ENCODE measurements at places on chromosomes 7 and 10.

- DNase-seq = no peak
Observed at GRCh38 chr10:133011882-133012281, 69.5 kb upstream of the CFAP46 start.

GRCh38 chr7:984361-985126, 1.6 kb downstream of the CYP2W1 start:
- DNase-seq = no peak

GRCh38 chr10:35329520-35329919, 6.8 kb upstream of the CCNY start:
- no peak for DNase-seq

GRCh38 chr10:96511044-96511945, 2.4 kb downstream of the TLL2 start:
- peak; percentile 46 for DNase-seq

GRCh38 chr10:6578795-6579182, 1.3 kb downstream of the PRKCQ start:
- DNase-seq = no peak

DNA sequence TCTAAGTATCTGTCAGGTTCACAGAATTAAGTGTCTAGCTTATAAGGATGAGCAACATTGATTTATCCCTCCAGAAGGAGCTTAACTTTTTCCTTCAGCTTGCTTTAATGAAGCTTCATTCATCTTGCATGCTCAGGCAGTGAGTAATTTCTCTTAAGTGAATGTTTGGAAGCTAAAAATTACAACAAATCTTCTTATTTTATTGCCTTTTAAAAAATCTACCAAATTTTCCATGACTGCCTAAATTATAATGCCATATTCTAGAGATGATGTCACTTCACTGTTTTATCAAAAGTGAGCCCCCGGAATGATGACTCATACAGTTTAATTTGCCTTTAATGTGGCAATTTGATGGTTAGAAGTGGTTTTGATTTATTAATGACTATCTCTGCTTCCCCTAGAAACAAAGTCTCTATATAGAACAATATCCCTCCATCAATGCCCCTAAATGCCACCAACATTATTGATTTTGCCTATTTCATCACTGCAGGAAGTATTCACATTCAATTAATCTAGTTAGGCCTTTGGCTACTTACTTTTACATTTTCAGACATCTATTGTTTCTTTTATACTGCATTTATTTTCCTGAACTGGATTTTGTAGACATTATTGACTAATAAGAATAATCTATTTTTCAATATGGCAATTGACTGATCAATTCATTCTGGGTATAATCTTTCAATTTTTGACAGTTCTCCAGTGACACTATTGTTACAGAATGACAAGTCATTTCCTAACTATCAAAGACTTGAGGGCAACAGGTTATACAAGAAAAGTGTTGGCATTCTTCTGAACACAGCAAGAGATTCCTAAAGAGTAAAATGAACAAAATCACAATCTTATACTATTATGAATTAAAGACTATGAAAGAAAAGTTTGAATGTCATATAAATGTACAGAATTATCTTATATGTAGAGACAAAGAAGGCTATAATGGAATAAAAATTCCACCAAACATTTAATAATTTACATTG, 139.3 kb upstream of the ODAD2 start:
- peak; percentile 79 for DNase-seq

- peak; percentile 74 for DNase-seq
Observed at GRCh38 chr10:97726636-97727178, 10.2 kb upstream of the ZFYVE27 start.

DNA sequence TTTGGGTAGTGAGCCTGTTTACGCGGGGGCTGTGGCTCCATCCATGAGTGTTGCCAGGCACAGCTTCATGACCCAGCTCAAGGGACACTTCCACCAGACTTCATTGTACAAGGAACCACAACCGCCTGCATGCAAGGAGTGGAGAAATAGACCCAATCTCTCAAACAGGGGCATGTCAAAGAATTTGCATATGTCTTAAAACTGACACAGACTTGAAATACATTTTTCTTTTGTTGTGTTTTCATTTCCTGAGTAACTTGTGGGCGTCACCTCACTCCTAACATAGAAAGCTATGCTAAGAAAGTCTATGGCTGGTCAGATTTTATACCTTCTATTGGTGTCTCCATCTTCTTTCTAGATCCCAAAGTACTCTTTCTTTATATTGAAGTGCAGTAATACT, 266.2 kb upstream of the RNF32 start:
- no peak for DNase-seq

- DNase-seq = no peak
Observed at GRCh38 chr7:92707435-92707834, 117.2 kb upstream of the FAM133B start.

DNA sequence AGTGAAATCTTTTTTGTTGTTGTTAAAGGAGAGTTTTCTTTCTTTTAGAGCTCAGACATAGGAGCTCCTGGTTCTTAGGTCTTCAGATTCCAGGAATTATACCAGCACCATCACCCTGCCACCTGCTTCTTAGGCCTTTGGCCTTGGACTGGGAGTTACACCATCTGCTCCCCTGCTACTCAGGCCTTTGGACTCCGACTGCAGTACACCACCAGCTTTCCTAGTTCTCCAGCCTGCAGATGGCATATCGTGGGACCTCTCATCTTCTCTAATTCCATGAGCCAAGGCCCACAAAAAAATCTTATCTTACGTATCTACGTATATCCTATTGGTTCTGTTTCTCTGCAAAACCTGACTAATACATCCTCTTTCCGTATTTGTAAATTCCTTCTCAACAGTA, 5.1 kb upstream of the TACC2 start:
- DNase-seq = no peak

- no peak for DNase-seq
Observed at GRCh38 chr10:125035588-125036295, 93.8 kb downstream of the ZRANB1 start.

- peak; percentile 87 for DNase-seq
Observed at GRCh38 chr10:108787932-108788331, 1135.4 kb downstream of the XPNPEP1 start.

DNA sequence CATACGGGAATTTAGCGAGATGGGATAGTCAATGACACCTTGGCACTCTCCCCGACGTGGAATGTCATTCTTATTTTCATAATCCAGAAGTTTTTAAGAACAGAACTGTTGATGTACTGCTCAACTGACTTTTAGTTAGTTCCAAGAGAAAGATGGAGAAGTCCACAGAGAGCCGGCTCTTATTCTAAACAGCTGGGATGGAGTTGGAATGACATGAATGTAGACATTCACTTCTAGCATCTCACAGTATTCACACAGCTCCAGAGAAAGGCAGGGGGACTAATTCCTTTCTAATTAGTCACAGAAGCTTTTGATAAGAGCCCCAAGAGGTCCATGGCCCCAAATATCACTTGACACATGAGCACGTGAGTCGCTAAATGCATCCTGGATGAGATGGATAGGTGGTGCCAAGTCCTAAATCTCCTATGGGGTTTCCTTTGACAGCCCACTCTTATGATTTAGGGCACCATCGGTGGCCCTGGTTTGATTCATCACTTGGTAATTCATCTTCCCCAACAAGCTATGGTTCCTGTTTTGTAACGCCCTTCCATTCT, 420.3 kb upstream of the AUTS2 start:
- DNase-seq = peak; percentile 0

GRCh38 chr7:351681-352480, 61.9 kb downstream of the FOXL3 start:
- no peak for DNase-seq

GRCh38 chr7:129591868-129592267, 19.7 kb upstream of the NRF1 start:
- no peak for DNase-seq

DNA sequence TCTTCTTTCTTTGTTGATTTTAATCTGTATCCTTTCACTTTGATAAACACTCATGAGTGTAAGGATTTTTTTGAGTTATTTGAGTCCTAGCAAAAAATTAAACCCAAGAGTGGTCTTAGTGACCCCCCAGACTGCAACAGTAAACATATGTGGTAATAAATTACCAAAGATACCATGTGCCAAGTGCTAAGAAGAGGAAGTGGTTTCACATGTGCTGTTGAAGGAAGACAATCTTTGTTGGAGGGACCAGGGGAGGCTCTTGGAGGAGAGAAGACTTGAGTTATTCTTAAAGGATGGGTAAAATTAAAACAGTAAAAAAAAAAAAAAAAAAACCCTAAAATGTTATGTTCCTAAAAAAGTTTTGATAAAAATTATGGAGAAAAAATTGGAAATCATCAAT, 150.2 kb downstream of the SEC23IP start:
- no peak for DNase-seq

DNA sequence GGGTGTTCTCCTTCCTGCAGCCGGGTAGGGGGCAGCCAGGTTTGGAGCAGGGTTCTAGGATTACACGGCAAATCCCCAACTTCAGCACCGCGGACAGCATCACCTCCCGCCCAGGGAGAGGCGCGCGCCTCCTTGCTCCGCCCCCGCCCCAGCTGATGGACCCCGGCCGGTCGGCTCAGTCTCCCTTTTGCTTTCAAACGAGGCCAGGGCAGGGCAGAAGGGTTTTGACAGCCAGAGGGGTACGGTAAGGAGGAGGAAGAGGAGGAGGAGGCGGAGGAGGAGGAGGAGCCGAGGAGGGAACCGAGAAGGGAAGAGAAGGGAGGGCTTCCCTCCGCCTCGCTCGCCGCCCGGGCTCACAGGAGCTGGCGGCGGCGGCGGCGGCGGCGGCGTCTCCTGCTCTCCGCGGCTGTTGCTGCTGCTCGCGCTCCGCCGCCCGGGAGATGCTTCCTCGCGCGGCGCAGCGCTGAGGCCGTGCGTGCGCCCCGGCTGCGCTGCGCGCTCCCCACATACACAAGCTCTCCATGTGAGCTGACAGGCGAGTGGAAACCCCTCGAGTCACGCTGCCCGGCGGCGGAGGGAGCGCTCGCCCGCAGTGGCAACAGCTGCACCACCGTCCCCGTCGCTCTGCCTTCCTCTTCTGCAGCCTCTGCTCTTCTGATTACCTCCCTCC, 615 bp upstream of the CNTNAP2 start:
- DNase-seq = no peak

DNA sequence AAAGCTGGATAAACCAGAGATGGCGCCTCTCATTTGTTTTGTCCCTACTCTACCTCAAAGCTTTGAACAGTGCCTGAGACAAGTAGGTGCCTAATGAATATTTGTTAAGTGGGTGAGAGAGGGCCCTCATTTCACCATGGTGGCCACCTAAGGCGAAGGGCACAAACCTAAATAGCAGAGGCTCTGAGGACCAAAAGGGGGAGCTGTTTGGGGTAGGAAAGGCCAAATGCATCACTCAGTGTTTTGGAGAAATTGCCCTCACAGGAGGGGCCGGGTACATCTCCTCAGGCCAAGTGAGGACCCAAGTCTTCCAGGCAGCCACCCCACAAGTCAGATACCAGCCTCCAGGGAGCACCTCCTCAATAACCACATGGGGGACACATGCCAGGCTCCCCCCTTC, 14.0 kb downstream of the IMPDH1 start:
- no peak for DNase-seq

DNA sequence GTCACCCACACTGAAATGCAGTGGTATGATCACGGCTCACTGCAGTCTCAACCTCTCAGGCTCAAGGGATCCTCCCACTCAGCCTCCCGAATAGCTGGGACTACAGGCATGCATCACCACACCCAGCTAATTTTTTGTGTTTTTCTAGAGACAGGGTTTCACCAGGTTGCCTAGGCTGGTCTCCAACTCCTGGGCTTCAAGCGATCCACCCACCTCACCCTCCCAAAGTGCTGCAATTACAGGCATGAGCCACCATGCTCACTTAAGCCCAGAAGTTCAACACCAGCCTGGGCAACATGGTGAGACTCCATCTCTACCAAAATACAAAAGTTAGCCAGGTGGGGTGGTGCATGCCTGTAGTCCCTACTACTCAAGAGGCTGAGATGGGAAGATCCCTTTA, 33.5 kb downstream of the GDI2 start:
- no peak for DNase-seq

DNA sequence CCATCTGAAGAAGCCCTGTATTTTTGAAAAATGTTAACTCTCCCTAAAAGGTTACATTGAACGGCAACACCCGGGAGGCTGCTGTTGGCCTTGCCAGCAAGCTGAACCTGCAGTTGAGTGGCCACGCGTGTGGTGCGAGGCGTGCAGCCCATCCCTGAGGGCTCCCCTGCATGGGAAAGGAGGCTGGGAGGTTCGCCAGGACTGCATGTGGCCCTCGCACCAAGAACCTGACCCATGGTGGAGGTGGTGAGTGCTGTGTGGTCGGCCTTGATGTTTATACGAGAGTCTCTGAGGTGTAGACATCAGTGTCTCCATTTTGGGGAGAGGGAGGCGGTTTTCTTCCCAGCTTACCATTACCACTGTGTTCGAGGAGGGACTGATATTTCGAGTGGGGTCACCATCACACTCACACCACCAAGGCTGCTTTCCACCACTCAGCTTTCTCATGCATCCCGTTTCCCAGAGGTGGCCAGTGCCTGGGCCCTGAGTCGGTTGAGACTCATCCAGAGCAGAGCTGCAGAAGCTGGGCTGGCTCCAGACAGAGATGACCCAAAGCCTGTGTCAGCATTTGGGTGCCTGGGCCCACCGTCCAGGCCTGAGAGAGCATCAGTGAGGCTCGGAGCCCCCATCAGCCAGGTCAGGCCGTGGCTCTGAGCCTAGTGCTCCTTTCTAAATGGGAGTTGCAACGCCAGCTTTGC, 222.6 kb downstream of the EBF3 start:
- DNase-seq = no peak

GRCh38 chr10:102384606-102385429, 10.7 kb upstream of the NFKB2 start:
- no peak for DNase-seq

DNA sequence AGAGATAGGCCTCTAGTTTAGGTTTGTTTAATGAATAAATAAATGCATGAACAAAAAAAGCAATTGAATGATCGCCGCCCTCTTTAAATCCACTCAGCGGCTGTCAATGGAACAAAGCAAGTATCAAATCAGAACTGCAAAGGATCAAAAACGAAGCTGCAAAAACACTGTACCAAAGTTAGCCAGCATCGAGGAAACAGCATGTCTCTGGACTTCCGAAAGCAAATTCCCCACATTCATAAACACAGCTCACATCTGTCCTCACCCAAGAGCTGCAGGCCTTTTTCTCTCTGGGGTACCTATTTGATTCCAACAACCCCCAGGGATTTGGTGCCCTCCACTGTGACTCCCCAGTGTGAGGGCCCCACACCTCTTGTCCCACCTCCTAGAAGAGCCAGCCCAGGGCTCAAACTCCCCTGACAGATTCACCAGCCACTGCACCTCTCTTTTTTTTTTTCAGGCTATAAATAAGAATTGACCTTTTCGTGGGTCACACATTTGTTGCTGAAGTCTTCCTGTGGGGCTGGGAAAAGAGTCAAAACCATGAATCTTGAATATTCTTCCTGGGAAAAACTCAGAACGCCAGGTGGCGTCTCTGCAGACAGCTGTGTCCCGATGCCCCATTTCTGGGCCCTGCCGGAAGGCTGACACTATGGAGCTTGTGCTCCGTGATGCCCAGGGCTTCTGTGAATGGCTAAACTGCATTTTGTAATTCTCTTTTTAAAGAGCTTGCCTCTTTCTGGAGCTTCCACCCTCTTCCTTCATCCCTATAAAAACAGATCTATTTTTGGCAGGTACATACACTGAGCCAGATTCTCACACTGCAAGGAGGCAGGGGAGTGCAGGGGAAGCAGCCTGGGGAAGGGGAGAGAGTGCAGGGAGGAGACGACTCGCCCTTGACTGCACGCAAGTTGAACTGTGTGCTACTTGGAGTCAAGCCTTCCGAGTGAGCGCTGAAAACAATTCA, 51.7 kb downstream of the HSPA12A start:
- no peak for DNase-seq

GRCh38 chr10:70615784-70616522, 13.4 kb upstream of the PRF1 start:
- peak; percentile 36 for DNase-seq
